ENCODE measurements at places on chromosomes 1 and 21.
A peak's percentile ranks its signal among the peaks of the same experiment; 100 is the strongest.

GRCh38 chr1:154466921-154467417, 35.0 kb upstream of the TDRD10 start:
- DNase-seq: no peak

DNA sequence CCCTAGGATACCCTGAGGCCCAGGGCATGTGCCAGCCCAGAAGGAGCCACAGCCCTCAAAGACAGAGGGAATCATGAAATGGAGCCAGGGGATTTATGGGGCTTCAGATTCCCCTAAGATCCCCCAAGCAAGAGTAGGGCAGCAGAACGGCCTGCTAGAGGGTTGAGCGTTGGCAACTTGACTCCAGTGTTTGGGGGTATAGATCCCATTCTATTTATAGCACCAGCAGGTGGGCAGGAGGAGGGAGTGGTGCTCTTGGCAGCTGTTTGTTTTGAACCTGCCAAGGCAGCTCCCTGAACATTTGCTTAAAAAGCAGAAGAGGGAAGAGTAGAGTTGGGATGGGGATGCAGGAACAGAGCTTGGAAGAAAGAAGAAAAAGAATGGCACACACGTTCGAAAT, 33.7 kb downstream of the GLUL start:
- DNase-seq: peak; percentile 91

GRCh38 chr1:8347635-8348034, 29.7 kb downstream of the SLC45A1 start:
- no peak for DNase-seq

GRCh38 chr1:29728703-29729102, 492.4 kb downstream of the PTPRU start:
- DNase-seq: no peak

- peak; percentile 58 for DNase-seq
Measured at GRCh38 chr1:11134251-11134897, 34.7 kb upstream of the EXOSC10 start.

- DNase-seq: no peak
Measured at GRCh38 chr1:236716160-236716559, 29.9 kb downstream of the ACTN2 start.

GRCh38 chr1:34910425-34910824, 19.0 kb downstream of the DLGAP3 start:
- DNase-seq: no peak

- no peak for DNase-seq
Measured at GRCh38 chr1:19074361-19074901, 118.0 kb upstream of the IFFO2 start.

GRCh38 chr1:104100115-104100514, 350.4 kb downstream of the AMY1C start:
- DNase-seq: no peak

GRCh38 chr1:234778221-234779159, 168.5 kb upstream of the IRF2BP2 start:
- DNase-seq: no peak

DNA sequence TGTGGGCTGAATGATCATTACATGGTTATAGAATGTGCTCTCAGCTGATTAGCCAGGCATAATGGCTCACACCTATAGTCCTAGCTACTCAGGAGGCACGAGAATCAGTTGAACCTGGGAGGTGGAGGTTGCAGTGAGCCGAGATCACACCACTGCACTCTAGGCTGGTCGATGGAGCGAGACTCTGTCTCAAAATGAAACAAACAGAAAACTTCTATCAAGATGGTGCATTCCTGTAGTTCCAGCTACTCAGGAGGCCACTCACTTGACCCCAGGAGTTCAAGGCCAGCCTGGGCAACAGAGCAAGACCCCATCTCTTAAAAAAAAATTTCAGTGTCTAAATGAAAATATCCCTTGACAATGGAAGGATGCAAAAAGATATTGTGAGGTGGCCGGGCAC, 10.9 kb downstream of the TIMM17A start:
- no peak for DNase-seq

DNA sequence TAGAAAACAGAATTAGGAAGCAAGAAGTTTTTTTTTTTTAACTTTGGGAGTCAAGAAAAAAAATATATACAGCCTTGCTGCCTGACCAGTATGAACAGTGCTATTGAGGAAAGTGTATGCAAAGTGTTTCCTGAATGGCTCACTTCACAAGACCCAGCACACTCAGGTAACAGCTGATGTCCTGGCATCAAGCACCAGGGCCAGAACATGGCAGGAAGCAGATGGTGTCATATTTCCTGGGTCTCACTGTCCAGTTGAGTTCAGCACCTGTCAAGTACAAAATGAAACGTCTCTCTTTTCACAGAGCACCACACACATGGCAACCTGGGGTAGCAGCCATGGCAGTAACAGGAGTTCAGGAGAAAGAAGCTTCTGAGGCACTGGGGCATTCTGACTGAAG, 372.3 kb downstream of the TTLL7 start:
- DNase-seq: peak; percentile 70

GRCh38 chr1:61085206-61085982, 3.0 kb downstream of the NFIA start:
- DNase-seq: no peak

GRCh38 chr1:51819810-51820209, 58.7 kb downstream of the NRDC start:
- no peak for DNase-seq

- peak; percentile 97 for DNase-seq
Measured at GRCh38 chr1:45979074-45979777, 153.2 kb downstream of the PIK3R3 start.

DNA sequence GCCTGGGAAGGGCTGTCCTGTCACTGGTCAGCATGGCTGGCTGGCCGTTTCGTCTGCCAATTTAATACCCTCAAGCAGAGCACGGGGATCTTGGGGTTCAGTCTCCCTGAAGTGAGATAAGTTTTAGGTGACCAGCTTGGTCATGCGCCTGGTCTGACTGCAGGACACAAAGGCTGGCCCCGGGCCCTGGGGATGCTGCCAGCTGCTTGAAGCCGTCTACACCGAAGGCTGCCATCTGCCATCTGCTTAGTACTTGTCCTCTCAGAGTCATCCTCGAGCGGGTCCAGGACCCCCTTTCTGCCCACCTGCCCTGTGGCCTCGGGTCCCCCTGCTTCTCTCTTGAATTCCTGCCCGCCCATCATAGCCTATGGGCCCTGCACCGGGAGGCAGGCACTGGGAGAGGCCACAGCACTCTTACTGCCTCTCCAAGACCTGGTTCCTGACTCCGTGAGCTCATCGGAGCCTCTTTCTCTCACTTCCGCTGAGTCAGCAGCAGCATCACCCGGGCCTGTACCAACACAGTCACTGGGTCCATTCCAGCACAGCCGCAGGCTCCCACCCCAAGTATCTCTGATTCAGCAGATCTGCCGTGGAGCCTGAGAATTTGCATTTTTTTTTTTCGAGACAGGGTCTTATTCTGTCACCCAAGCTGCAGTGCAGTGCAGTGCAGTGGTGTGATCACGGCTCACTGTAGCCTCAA, 7.0 kb downstream of the FBLIM1 start:
- DNase-seq: no peak

DNA sequence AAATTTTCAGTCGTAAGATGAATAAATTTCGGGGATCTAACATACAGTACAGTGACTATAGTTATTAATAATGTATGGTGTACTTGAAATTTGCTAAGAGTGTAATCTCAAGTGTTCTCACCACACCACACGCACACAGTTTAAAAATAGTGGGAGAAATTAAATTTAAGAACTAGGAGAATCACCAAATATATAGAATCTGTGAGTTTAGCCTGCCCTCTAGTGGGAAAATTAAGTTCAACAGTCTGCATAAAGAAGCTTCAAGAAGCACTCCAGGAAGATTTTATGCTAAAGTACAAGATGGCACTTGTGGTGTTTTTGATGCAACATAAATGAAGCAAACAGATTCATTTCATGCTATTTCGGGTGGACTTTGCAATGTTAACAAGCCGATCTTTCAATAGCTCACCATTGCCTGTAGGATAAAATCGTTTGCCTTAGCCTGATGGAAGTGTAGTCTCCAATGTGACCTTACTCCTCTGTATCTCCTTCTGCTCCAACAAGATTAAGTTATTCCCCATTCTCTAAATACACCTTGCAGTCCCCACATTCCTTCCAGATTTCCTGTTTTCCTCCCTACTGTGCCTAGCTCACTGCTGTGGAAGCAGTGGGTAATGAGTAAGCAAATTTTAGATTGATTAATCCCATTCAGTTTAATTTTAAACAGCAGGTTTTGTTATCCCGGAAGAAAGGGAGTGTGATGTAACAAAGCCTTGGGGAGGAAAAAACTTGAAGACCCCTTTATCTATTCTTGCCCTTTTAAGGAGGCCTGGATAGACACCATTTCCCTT, 8.7 kb upstream of the PIK3C2B start:
- DNase-seq: peak; percentile 78

GRCh38 chr1:77468949-77469710, 187.3 kb downstream of the AK5 start:
- no peak for DNase-seq

- no peak for DNase-seq
Measured at GRCh38 chr1:91123773-91124172, 101.9 kb upstream of the ZNF644 start.

GRCh38 chr21:45182958-45183357, 104.7 kb downstream of the POFUT2 start:
- no peak for DNase-seq

DNA sequence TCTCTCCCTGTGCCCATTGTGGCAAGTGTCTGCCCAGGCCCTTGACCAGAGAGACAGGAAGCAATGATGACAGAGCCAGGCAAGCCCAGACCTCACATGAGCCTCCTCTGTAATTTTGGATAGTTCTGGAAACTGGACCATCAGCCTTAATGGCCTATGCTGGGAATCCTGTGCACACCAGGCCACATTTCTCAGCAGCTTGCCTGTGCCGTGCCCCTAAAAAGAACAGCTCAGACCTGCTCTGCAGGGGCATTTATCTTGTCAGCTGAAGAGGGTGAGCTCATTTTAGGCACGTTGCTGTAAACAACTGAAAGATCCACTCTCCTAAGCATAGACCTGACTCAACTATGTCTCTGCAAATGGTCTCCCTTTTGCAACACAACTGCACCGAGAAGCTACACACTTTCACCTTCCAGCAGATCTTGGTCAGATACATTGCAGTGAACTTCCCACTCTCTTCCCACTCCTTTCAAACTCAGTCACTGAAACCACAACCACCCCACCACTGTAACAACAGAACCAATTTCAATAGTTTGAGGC, 53.5 kb upstream of the BACH1 start:
- DNase-seq: no peak

- DNase-seq: no peak
Measured at GRCh38 chr1:171881442-171881841, 40.1 kb downstream of the DNM3 start.

DNA sequence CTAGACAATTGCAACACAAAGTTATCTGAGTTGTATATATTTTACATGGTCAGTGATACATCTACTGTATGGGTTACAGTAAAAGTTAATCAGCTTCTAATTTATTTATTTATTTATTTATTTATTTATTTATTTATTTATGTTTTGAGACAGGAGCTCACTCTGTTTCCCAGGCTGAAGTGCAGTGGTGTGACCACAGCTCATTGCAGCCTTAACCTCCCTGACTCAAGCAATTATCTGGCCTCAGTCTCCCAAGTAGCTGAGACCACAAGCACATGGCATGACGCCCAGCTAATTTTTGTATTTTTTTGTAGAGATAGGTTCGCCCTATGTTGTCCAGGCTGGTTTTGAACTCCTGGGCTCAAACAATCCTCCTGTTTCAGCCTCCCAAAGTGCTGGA, 241.6 kb downstream of the PTPRC start:
- no peak for DNase-seq

- no peak for DNase-seq
Measured at GRCh38 chr1:235943581-235944114, 76.9 kb upstream of the LYST start.

GRCh38 chr1:7610936-7611335, 160.2 kb upstream of the VAMP3 start:
- no peak for DNase-seq

DNA sequence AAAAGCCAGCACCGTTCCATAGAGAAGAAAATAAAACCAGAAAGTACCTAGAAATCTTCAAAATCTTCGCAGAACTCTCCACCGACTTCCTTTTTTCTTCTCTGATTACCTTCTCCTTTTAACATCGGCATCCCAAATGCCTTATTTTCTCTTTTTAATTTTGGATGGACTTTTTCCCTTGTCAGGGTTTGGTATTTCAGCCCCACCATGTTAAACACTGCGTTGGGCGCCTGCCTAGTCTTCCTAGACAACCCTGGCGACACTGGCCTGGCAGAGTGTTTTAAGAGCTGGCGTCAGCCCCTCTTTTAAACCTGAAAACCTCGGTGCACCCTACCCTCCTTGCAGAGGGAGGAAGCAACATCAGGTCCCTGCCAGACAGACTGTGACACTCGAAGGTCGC, 66.0 kb upstream of the EFHD2 start:
- DNase-seq: peak; percentile 64

GRCh38 chr21:46122758-46123683, 25.1 kb downstream of the COL6A2 start:
- DNase-seq: no peak

DNA sequence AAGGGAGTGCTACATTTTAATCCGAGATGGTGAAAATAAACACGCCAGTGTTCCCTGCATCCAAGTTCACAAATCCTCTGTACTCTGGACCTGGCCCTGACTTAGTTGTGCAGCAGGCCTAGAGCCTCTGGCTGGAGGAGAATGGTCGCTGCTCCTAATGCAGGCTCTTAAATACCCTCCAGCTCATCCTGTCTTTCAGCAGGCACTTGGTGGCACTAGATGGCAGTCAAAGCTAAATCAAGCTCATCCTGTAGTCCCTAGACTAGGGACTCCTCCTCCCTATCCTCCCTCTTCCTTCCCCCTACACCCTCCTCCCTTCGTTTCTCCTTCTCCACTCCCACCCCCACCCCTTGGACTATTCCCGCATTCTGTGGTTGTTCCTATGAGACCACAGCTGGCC, 41.6 kb upstream of the MTR start:
- DNase-seq: no peak

DNA sequence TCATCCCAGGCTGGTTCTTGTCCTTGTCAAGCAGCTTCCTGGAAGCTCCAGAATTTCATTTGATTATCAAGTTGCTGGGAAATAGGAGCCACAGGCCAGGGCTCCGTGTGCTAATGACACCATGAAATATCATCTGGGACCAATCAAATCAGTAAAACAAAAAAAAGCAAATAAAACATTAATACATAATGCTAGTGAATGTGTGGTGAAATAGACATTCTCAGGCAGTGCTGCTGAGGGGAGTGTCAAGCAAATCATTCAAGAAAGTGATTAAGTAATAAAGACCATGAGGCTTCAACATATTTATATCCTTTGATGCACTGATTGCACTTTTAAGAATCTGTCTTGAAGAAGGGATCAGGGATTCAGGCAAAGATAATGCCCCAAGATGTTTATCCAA, 213.7 kb downstream of the MATN1 start:
- DNase-seq: no peak

GRCh38 chr1:244231572-244232315, 180.7 kb downstream of the ZBTB18 start:
- peak; percentile 92 for DNase-seq

- no peak for DNase-seq
Measured at GRCh38 chr1:205458777-205459566, 3.1 kb upstream of the BLACAT1 start.

All from NCI-H1092 treated with DMSO at 0.1 percent for 48 hours (cell line).